ENCODE measurements at places on chromosomes 1 and 21.

DNA sequence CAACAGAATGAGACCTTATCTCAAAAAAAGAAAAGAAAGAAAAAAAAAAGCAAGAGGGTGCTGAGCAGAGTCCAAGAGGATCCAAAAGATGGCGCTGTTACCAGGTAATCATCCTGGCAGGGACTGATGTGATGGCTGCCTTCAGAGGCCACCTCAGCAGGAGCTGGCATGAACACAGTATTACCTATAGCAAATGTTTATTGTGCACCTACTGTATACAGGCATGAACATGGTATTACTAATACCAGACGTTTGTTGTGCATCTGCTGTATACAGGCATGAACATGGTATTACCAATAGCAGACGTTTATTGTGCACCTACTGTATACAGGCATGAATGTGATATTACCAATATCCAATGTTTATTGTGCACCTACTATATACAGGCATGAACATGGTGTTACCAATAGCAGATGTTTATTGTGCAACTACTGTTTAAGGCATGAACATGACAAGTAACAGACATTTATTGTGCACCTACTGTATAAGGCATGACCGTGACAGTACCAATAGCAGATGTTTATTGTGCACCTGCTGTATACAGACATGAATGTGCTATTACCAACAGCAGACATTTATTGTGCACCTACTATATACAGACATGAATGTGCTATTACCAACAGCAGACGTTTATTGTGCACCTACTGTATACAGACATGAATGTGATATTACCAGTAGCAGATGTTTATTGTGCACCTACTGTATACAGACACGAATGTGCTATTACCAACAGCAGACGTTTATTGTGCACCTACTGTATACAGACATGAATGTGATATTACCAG is 115.1 kb upstream of the TMEM51 start:
- no peak for DNase-seq

- no peak for DNase-seq
Measured at GRCh38 chr1:68287241-68287640, 54.9 kb upstream of the WLS start.

- DNase-seq = no peak
Measured at GRCh38 chr1:217109928-217110327, 386.7 kb upstream of the ESRRG start.

DNA sequence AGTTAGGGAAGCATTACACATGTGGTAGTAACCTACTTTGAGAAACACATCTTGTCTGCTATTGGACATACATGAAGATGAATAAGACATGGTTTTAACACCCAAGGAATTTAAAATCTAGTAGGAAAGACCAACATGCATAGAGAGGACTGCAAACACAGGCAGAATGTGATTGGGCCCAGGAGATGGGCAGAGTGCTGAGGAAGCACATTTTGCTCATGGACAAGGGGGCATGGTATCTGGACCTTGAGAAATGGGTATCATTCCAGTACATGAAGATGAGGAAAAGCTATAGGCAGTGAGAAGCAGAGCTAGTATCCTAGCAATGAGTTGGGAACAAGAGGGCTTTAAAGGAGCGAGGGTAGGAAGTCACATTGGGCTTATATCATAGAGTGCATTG is 142.7 kb downstream of the SPATA46 start:
- no peak for DNase-seq

DNA sequence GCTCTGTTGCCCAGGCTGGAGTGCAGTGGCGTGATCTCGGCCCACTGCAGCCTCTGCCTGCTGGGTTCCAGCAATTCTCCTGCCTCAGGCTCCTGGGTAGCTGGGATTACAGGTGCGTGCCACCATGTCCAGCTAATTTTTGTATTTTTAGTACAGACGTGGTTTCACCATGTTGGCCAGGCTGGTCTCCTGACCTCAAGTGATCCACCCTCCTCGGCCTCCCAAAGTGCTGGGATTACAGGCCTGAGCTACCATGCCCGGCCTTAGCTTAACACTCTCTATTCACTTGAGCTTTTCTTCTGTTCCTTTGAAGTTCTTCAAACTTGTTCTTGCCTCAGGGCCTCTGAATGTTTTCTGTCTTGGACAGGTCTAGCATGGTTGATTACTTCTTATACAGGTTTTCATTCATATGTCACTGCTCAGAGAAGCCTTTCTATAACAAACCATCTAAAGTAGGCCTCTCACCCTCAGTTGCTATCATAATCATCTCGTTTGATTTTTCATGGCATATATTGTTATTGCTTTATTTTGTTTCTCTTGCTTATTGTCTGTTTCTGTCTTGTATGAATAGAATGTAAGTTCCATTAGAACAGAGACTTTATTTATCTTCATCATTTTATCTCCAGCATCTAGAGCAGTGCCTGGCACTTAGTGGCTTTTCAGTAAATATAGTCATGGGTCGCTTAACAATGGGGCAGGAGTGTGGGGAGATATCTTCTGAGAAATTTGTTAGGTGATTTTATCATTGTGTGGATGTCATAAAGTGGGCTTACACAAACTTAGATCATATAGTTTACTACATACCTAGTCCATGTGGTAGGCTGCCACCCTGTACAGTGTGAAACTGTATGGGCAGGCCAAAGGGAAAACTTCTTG is 12.1 kb downstream of the OSBPL9 start:
- DNase-seq = no peak

GRCh38 chr1:30527511-30528140 is 195.8 kb downstream of the MATN1 start:
- DNase-seq = no peak

DNA sequence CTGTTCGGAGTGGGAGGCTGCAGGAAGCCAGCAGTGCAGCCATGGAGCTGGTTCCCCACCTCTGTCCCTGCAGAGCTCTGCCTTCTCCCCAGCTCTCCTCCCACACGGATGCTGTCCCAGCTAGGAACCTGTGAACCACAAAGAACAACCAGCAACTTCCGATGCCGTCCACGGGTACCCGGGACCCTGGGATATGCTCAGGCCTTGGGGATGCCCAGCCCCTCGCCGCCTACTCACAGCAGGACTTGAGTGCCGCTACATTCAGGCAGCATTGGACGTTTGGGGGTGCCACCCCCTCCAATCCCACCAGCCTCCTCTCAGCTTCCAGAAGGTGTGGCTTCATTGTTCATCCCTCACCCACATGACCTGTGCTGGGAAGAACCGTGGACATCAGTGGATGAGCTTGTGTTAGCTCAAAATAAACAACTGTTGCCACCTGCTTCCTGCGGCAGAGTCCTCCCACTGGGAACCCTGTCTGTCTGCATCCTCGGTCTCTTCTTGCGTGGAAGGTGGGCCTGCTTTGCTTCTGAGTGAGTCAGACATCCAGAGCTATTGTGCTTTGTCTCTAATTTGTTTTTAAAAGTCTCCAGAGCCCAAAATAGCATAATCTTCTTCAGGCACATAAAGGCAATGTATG is 20.1 kb upstream of the AJAP1 start:
- no peak for DNase-seq

- DNase-seq = no peak
Measured at GRCh38 chr1:40183055-40183710, 22.0 kb downstream of the RLF start.

DNA sequence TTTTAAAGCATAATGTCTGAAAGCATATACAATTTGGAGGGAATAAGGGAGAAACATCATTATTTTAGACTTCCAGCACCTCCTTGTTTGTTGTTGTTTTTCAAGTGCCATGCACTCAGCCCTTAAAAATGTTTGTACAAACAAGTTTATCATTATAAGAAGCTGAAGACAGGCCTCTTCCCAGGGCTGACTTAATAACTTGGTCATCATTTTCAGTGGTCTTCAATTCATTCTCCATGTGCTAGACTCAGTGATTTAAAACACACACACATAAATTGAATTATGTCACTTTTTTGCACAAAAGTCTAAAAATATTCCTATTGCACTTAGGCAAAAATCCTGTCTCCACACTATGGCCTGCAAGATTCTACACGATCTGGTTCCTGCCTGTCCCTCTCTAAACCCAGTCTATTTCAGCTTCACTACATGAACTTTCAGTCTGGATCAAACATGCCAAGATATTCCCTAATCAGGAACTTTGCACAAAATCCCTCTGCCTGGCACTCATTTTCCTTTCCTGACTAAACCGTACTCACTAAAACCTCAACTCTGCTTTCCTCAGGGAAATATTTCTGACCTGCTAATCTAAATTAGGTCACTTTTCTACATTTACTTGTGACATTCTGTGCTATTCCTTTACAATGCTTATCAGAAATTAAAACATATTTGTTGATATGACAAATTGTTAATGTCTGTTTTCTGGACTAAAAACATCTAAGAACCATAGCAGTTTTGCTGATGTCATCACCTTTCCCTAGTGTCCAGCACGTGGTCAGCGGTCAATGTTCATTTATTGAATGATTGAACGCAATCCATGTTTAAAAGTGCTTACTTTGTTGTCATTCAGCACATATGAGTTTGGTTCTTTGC is 14.8 kb upstream of the GBP5 start:
- no peak for DNase-seq

DNA sequence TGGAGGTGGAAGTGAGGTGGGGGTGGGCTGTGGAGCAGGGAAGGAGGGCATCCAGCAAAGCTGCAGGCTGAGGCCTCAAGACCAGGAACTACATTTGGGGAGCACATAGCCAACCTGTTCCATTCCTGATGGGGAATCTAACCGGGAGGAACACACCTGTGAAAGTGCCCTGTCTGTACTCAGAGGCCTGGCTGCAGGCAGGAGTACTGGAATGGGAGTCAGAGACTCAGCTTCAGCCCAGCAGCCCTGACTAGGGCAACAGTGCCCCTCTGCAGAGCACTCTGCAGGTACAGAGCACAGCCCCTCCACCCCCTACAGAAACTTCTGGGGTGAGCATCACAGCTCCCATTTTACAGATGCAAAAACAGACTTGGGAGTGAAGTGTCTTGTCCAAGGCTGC is 126.4 kb downstream of the DMRTB1 start:
- DNase-seq = no peak

DNA sequence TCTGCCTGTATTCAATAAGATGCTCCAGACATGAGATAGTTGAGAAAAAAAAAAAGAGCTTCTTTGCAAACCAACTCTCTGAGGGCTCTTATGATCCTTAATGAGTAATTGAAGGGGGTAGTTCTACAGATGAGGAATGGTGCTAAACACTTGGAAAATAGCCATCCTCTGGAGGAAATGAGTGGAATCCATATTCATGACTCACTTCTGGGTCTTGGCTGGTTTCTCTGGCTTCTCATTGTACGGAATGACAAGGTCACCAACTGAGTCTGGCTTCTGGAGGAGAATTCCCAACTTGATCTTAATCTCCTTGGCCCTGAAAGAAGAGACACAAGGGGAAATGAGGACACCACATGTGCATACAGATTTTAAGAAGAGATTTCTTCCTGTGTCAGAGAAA is 34.7 kb downstream of the RGS5 start:
- no peak for DNase-seq

- no peak for DNase-seq
Measured at GRCh38 chr21:37119421-37120218, 46.6 kb downstream of the TTC3 start.

DNA sequence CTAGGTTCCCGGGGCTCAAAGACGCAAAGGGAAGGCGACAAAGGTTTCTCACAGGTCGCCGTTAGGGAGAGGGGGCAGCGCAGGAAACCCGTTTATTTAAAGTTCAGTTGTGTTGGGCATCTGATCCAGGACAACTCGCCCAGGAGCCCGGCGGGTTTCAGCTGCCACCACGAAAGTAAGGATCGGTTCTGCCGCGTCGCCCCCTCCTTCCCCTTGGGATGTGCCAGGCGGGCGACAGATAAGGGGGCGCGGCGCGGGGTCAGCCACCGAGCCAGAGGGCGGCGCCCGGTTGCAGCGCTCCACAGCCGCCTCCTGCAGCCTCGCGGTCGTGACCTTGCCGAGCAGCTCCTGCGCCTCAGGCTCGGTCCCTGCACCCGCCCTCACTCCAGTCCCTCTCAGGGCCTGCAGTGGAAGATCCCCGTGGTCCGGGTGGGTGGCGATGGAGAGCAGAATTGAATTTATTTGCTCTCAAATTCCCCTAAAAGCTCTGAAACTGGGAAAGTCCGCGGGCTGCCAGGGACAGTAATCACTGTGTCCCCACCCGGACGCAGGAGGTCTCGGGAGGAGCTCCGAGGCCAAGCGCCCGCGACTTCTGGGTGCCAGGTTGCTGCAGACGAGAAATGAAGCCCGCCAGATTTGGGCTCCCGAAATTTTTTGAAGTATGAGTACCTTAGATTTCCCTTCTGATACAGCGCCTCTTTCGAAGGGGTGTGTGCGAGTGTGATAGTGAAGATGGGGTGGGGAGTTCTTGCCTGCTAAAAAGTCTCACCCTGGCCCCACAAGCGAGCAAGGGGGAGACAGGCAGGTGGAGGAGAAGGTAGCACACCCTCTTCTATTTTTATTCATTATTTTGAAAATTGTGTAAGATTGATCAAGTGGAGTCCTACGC is 28.4 kb upstream of the NFIA start:
- no peak for DNase-seq

GRCh38 chr1:155198547-155198906 is 9.2 kb downstream of the THBS3 start:
- no peak for DNase-seq
